ENCODE measurements at places on chromosomes 7 and 10.

DNA sequence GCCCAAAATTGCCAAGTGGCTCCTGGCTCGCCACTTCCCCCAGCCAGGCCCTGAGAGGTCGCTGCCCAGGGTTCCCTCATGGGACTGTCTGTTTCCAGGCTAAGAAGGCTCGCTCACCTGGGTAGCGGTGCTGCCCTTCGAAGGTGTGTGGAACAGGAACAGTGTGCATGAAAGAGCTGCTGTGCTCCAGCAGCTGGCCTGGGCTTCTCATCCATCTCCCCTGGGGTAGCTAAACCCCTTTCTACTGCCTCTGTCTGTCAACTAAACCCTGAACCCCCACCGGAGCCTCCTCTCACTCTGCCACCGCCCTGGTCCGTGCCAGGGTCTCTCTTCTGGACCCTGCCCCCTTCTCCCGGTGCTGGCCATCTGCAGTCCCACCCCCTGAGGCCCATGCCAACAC lies 152.9 kb downstream of the EBF3 start:
- no peak for DNase-seq

DNA sequence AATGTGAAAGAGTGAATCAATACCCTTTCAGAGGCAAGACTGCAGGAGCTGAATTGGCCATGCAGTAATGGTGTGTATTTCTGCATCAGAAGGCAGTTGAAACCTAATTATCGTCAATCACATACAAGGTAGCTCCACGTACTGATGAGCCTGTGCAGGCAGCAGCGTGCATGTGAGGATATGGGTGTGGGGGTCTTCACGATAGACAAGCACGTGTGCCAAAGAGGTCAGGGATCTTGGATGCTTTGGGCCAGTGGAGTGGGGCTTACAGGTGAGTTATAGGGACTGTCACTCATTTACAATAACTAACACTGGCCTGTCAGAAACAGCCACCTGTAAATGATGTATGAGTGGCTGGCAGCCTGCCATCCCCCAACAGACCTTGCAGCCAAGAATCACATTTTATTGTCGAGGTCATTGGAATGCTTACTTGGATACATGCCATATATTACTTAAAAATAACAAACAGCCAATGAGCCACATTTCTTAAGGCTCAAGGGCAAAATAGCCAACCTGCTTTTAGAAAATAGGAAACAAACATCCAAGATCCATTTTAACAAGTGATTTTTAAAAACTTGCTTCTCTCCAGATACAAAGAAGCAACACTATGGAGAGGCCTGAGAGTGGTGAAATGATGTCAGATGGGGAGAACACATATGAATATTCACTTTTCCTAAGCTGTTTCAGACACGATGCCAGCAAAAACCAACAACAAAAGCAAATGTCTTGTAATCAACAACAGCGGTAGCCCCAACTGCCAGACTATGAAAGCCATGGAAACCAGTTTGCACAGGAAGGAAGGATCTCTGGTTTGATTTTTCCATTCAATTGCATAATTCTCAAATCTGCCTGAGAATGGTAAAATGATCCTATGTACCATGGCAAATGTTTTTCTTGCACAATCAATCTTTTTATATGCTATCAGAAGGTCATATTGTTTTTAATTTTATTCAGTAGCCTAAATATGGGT lies 210.7 kb downstream of the SKAP2 start:
- DNase-seq = peak; percentile 48

DNA sequence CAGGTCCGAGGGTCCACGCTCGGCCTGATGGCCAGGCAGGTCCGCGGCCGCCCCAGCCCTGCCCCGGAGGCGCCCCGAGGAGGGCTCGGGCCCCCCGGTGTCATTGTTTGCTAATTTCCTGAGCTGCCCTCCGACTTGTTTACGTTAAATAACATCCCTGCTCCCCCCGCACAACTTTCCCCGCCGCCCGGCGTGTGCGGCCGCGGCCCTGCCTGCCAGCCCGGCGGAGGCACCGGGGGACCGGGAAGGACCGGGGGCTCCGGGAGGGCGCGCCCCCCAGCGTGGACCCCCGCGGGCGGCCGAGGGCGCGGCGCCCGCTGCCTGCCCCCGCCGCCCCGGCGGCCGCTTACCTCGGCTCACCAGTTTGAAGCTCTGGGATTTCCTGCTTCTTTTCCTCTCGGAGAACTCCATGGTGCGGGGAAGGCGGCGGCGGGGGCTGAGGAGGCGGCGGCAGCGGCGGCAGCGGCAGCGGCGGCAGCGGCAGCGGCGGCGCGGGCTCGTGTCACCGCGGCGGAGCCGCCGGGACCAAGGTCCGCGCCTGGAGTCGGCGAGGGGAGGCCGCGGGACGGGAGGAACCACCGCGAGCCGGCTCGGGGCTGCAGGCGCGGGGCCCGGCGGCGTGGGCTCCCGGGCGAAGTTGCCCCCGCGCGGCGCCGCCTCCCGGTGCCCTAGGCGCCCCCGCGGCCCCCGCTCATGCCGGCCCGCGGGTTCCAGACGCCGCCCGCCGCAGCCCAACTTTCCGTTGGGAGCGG lies 515 bp downstream of the BEND7 start:
- DNase-seq = peak; percentile 45

DNA sequence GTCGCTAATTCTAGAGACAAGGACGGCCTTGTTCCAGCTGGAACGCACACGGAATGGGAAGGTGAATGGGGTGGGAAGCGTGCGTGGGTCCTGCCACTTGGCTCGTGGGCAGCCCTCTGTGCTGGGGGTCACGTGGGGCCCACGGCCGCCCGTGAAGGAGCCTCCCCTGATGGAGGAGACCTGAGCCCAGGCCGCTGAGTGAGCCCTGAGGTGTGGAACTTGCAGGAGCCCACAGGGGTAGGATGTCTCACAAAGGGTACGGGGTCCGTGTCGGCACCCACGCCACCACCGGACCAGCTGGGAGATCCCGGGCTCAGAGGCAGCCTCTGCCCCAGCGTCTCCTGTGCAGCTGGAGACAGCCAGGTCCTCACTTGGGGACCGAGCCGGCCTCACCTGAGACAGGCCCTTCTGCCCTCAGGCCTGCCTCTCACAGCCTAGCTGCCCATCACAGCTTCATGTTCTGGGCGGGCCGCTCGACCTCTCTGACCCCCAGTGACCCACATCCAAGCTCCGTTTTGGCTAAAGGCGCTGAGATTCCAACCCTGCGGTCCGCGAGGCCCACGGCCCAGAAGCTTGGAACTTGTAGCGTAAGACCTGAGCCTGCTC lies 84.8 kb downstream of the FOXL3 start:
- no peak for DNase-seq
